ENCODE measurements at places on chromosomes 6 and 20.

DNA sequence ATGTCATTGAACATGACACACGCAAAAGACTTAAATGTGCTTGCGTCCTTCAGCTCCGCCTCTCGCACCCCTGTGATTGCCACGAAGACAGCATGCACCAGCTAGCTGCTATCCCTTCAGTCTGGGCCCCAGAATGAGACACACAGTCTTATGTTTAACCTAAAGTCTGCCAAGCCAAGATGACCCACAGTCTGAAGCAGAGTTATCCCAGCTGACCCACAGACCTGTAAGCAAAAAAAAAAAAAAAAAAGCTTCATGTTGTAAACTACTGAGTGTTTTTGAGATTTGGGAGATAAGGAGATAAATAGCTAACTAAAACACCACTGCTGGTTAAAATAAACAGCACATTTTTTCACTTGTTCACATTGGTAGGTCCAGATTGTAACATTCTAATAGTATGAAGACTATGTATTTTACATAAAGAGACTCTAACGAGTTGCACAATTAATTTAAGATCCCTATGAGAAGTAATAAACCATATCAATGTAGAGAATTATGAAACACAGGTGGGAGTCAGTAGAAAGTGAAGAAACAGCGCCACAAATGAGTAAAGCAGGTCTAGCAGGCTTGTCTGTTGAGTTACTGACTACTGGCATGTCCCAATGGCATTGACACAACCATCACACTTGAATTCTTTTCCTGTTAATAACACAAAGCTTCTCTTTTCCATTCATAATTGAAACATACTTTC lies 47.4 kb upstream of the CCDC28A start:
- no peak for DNase-seq

GRCh38 chr20:12925863-12926793 lies 82.6 kb upstream of the SPTLC3 start:
- no peak for DNase-seq

- no peak for DNase-seq
Observed at GRCh38 chr20:37494301-37494700, 26.7 kb upstream of the NNAT start.

DNA sequence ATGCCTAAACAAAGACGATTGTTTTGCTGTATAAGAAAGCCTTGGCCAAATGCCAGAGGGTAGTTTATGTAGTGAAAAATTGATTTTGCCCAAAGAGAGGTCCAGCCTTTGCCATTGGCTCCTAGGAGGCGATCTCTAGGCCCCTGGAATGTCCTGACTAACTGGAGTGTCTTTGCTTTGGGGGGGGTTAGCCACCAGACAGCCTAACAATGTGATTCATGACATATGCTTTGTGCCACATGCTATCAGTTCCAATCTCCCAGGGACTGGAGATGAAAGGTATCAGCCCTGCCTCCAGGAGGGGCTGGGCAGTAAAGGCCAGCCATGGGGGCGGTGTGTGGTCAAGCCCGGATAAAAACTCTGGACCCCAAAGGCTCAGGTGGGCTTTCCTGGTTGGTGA lies 32.7 kb upstream of the TUBB2A start:
- no peak for DNase-seq

GRCh38 chr6:156804402-156804801 lies 27.2 kb downstream of the ARID1B start:
- DNase-seq = no peak

GRCh38 chr6:490251-491037 lies 98.9 kb downstream of the IRF4 start:
- DNase-seq = no peak

- DNase-seq = no peak
Observed at GRCh38 chr6:10194816-10195672, 219.8 kb downstream of the TFAP2A start.

- no peak for DNase-seq
Observed at GRCh38 chr6:169452117-169452868, 198.6 kb upstream of the THBS2 start.

DNA sequence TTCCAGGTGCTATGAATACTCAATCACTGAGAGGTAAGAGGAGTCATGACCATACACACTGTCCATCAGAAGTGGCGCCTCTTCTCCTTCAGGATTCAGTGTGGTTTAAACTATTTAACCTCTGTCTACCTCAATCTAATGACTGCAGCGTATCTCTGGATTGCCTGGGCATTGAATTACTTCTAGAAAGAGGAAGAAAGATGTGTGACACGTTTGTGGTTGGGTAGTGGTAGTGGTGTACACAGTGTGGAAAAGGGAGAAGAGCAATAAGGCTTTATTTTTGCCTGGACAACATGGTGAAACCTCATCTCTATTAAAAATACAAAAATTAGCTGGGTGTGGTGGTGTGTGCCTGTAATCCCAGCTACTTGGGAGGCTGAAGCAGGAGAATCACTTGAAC lies 38.0 kb upstream of the ECHDC1 start:
- DNase-seq = no peak

DNA sequence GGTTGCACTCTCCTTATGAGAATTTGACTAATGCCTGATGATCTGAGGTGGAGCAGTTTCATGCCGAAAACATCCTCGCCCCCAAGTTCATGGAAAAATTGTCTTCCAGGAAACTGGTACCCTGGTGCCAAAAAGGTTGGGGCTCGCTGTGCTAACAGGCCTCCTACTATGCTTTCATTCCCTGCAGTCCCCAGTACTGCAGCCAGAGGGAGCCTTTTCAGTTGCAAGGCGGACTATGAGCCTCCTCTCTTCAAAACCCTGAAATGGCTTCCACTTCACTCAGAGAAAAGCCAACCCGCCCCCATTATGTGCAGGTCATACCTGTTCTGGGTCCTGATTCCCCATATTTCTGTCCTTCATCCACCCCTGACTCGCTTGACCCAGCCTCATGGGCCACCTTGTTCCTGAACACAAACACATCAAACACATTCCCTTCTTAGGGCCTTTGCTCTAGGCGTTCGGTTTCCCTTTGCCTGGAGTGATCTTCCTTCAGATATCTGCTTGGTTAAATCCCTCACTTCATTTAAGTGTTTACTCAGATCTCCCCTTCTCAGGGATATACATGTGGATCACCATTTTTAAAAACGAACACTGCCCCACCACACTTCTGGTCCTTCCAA lies 173.7 kb downstream of the PHACTR1 start:
- DNase-seq = no peak

- no peak for DNase-seq
Observed at GRCh38 chr20:63163596-63164483, 52.1 kb downstream of the YTHDF1 start.

DNA sequence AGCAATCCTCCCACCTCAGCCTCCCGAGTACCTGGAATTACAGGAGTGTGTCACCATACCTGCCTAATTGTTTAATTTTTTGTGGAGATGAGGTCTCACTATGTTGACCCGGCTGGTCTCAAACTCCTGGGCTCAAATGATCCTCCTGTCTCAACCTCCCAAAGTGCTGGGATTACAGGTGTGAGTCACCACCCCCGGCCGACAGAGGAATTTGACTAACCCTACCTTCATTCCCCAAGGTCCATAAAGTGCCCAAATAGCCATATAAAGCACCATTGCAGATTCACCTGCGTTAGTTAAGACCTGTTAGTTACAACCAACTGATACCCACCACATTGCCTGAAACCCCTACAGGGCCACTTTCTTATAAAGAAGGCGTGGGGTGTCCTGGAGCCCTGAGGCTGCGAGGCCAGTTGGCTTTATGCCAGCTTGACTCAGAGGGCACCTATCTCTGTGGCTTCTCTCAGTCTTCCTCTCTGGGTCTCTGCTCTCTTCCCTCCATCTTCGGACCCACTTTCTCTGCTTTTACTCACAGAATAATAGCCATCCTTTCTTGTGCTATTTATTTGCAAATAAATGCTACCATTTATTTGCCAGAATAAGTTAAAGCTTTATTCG lies 65.6 kb downstream of the SLC2A10 start:
- no peak for DNase-seq

DNA sequence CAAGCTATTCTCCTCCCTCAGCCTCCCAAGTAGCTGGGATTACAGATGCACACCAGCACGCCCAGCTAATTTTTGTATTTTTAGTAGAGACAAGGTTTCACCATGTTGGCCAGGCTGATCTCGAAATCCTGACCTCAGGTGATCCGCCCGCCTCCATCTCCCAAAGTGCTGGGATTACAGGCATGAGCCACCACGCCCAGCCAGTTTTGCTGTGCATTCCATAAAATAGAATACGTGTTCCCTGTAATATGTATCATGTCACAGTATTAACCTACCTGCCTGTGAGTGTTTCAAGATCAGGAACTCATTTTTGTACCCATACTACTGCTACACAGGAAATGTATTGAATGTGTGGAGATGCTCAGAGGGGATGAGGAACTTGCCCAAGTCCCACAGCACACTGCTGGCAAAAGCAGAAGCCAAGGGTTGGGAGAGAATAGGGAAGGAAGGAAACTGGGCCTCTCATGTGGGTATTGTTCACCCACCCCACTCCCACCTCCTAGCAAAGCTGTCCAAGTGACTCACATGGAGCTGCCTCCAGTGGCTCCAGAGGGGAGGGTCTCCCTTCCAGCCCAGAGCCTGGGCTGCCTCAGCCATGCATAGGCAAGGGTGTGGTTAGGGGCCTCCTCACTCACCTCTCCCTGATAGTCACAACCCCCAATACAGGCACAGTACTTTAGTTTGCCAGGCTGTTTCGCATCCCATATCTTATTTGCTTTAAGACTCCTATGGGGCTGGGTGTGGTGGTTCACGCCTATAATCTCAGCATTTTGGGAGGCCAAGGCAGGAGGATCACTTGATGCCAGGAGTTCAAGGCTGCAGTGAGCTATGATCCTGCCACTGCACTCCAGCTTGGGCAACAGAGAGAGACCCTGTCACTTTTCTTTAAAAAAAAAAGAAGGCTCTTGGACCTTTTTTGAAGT lies 9.4 kb downstream of the HM13 start:
- DNase-seq = no peak

GRCh38 chr6:158939255-158940159 lies 60.5 kb downstream of the RSPH3 start:
- DNase-seq = no peak

DNA sequence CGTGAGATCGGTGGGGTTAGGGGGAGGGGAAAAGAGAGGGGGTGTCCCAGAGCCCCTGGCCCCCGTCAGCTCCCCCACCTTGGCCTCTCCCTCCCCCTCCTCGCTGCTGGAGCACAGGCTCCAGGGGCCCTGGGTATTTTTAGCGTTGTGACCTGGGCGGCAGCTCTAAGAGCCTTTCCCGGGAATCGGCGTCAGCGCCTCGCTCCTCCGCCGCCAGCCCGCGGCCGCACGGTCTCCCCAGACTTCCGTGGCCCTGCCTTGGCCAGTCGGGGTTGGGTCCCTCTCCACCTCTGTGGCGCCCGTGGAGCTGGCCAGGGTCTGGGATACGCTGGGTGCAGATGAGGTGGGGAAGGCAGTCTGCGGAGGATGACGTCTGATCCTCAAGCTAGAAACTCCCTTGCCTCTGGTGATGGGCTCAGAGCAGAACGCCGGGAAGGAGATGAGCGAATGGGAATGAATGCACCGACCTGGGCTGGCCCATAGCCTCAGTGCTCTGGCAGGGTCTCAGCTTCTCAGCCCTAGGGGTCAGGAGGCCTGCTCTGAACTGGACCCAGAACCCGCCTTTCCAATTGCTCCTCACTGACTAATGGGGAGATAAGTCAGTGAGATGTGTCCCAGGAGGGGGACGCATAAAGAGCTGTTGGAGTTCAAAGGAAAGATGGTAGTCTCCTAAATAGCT lies 883 bp upstream of the DBNDD2 start:
- DNase-seq = no peak

DNA sequence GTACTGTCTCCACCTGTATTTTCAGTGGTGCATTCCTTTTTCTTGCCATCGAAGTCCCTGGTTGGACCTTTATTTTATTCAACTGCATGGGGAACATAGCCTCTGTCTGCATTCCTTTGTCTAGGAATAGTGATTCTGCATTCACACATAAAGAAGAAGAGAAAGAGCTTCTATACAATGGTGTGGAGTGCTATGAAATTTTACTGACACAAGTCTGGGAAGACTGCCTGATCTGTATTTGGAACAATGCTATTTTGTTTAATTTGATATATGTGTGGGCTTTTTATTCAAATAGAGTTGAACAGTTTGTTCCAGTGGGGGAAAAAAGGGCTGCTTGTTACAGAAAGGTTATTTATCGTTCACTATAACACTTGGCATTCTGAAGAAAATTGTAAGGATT lies 375.7 kb upstream of the POU3F2 start:
- no peak for DNase-seq

- DNase-seq = peak; percentile 61
Observed at GRCh38 chr6:169959136-169960002, 207.9 kb downstream of the ERMARD start.

- DNase-seq = no peak
Observed at GRCh38 chr6:152642578-152643375, 5.6 kb upstream of the SYNE1 start.

GRCh38 chr6:147035886-147036285 lies 168.3 kb upstream of the STXBP5 start:
- DNase-seq = no peak

DNA sequence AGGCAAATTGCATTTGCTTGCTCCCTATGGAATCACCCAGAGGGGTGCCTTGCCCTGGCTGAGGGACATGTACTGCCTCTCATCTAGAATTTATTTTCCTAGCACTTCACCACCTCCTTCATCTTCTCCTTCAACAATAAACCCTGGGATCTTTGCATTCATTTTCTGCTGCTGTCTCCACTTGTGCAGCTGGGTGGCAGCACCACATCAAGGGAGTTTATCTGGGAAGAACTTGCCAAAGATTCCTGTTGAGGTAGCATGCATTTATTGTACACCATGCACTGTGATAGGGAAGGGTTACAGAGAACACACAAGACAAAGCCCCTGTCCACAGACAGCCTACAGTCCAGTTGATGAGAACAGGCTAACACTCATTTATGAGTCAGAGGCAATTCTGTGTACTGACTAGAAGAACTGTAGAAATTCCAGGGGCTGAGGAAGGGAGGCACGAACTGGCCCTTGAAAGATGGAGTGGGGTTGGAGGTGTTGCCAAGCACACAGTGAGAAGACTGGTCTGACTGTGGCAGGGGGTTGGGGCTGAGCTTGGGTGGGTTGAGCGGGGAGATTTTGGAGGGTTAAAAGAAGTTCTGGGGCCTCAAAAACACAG lies 17.5 kb downstream of the C20orf173 start:
- DNase-seq = no peak

- no peak for DNase-seq
Observed at GRCh38 chr6:147651249-147652063, 143.0 kb downstream of the SAMD5 start.

GRCh38 chr6:144283646-144284477 lies 1.3 kb upstream of the UTRN start:
- DNase-seq = no peak

DNA sequence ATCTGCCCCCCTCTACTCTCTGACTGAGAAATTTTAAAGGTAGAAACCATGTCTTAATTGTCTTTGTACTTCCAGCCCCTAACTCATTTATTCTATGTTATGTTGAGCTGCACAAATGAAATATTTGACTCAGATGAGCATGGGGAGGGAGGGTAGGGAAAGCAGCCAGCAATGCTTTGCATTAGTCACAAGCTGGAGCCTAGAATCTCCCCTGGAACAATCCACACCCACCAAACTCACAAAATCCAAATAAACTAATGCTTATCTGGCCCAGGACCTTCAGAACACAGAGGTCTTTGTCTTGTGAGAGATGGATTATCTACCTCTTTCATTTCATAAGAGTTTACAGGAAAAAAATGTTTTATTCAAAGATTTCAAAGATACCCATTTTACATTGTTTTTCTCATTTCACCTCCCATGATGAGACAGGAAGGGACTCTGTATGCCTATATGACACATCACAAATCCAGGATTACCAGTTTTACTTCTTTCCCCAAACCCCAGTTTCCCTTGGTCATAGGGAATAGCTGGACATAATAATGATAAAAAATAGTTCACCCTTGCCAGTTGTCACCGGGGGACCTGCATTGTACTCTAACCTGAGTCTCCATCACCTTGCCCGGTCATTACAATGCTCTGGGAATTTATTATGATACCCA lies 466.9 kb downstream of the KIF16B start:
- no peak for DNase-seq

Data from keratinocyte (primary cell).